ENCODE measurements at places on chromosomes 13 and 19.

GRCh38 chr13:41931337-41931736 lies 29.6 kb downstream of the VWA8 start:
- no peak for DNase-seq

- no peak for DNase-seq
These were observed 205.0 kb upstream of the RFC3 start for GRCh38 chr13:33612641-33613638.

GRCh38 chr13:95226932-95227695 lies 74.1 kb downstream of the ABCC4 start:
- DNase-seq: peak; percentile 79

DNA sequence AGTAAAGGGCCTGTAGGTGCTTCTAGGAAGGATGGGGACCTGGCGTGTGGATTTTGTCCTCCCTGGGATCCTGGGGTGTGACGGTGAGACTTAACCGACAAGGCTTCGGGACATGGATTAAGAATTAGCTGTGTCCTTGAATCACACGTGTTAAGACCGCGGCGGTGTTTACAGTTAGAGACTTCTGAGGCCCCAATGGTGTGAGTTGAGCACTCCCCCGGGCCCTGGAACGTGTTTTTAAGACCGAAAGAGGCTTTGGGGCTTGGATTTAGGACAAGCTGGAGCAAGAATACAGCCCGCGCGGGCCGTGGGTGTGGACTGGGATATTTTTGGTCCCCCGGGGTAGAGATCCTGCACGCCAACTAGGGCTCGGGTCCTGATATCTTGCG lies 1.2 kb upstream of the SLC27A1 start:
- no peak for DNase-seq

- DNase-seq: no peak
These were observed 195.0 kb upstream of the SLITRK1 start for GRCh38 chr13:84077271-84077670.

DNA sequence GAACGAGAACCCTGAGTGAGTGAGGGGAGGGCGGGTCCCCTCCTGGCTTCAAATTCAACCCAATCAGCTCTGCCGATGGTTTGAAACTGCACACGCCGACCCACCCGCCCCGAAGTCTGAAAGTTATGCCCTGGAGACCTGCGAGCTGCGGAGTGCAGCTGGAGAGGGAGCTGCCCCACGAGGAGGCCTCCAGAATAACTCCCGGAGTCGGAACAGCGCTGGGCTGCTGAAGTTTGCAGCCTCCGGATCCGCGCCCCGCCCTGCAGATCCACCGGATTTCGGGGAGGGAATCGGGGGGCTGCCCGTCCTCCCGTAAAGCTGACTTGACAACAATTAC lies 7.0 kb downstream of the POU4F1 start:
- DNase-seq: no peak

DNA sequence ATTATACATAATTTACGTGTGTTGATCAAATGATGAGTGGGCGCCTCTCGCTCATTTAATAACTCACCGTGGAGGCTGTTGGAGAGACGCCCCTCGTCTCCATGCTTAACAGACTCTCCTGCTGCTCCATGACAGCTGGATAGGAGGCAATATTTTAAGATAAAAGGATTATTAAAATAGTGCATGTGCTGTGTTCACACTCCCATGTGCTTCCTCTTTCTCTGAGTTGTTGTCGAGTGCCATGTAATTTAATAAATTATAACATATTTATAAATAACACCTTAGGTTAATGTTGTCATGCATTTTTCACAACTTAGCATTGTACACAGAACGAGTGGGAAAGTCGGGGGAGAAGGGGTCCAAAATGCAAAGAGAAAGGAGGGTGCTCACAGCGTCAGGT lies 161.4 kb upstream of the TSHZ3 start:
- no peak for DNase-seq

DNA sequence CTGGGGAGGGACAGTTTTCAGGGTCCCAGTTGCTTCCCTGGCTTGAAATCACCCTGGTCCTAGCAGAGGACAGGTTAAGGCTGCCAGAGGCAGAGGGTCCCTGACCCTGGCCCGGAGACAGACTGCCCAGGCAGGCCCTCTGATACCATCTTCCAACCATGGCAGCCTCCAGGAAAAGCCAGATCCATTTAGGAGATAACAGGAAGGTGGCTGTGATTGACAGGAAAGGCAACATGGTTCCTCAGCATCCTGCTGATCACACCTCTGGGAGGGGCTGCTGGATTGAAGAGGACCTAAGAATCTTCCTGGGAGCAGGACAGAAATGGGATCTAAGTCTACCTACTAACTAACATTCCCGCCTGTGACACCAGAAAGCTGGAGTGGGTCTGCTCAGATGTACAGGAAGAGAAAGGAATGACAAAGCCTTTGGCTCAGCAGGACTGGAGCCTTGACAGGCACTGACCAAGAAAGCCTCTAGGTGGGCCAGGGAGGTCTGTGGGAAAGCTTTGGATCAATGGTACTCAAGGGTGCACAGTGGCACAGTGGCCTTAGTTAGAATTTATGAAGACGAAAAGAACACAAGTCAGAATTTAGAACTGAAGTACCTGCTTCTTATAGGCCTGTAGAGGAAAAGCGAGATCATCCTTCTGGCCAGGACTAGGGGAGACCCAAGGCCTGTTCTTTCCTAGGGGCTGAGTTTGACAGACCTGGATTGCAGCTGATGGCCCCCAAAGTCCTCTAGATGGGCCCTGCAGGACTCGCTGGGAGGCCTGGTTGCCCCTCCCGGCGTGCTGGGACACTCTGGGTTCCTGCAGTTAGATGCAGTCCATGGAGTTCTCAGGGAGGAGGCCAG lies 2.3 kb upstream of the PRKACA start:
- DNase-seq: no peak

GRCh38 chr13:110403721-110404120 lies 96.6 kb downstream of the COL4A2 start:
- no peak for DNase-seq

GRCh38 chr19:872266-872951 lies 12.9 kb downstream of the CFD start:
- DNase-seq: peak; percentile 70

- no peak for DNase-seq
These were observed 45.2 kb upstream of the AMER2 start for GRCh38 chr13:25217023-25217885.

DNA sequence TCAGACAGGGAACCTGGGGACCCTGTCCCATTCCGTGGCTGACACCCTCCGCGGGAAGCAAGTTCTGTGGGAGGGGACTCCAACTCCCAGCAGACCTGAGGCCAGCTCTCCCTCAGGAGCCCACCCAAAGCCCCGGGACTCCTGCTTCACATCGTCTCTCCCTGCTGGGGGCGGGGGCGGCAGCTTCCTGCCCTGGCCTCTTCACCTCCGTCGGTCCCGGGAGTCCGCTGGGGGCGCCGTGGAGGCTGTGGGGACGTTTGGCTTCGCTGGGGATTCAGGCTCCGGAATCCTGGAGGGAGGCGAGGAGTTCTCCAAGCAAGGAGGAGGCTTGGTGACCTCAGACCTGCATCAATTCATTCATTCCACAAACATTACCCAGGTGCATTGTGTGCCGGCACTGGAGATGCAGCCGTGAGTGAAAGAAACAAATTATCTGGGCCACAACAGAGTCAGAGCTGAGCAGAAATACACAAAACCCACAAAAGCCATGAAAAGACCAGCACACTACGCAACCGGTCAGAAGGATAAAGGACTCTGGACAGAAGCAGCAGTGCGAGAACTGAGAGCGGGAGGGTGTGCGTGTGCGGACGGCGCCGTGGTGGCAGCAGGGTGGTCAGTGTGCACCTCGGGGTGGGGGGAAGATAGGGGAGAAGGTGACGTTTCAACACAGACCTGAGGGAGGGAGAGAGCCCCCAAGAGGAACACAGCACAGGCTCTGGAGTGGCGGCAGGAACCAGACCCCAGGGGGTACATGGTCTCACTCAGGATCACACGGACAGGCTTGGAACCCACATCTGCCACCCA lies 19.0 kb downstream of the EPS8L1 start:
- DNase-seq: no peak

DNA sequence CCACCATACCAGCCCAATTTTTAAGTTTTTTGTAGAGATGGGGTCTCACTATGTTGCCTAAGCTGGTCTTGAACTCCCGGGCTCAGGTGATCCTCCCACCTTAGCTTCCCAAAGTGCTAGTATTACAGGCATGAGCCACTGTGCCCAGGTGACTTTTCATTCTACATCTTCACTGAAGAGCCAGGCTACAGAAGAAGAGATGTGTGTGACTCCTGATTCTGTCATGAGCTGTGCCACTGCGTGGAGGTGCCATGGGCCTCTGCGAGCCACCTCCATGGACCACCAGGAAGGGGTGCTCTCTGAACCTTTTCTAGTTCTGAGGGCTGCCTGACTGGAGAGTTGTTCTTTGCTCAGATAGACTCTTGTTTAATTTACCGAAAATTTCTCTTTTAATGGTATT lies 56.6 kb upstream of the RANBP3 start:
- DNase-seq: no peak

- no peak for DNase-seq
These were observed 504.2 kb downstream of the RFC3 start for GRCh38 chr13:34322014-34322742.

- no peak for DNase-seq
These were observed 75.8 kb downstream of the TBC1D4 start for GRCh38 chr13:75405976-75406703.

DNA sequence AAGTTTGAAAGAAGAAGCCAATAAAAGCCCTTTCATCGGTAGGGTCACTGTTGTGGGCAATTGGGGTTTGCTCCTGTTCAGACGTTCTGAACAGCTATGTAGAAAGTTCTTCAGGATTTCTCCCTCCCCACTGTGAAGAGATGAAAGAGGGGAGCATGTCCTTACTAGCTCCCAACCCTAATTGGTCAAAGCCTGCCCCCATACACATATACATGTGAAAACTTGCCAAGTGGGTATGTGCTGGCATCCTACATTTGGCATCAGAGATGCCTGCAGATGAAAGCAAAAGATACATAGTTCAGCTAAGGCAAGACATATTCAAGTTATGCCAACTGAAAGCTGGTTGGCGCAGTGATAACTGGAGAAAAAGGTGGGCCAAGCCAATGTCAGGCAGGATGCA lies 363.1 kb upstream of the DACH1 start:
- no peak for DNase-seq

DNA sequence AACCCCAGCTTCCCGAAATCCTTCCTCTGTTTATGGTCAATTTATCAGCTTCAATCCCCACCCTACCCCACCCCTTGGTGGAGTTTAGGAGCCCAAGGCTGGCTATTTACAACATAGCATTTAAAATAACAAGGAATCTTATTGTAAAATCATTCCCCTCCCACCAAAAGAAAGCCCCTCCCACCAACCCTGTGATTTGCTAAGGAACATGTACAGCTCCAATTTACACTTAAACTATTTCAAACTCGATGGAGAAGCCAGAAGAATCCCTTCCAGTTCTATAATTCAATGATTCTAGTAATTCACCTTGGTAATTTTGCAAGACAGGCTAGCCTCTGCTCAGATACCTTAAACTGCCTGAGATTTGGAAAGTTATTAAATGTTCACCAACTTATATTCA lies 3.0 kb downstream of the LATS2 start:
- no peak for DNase-seq

DNA sequence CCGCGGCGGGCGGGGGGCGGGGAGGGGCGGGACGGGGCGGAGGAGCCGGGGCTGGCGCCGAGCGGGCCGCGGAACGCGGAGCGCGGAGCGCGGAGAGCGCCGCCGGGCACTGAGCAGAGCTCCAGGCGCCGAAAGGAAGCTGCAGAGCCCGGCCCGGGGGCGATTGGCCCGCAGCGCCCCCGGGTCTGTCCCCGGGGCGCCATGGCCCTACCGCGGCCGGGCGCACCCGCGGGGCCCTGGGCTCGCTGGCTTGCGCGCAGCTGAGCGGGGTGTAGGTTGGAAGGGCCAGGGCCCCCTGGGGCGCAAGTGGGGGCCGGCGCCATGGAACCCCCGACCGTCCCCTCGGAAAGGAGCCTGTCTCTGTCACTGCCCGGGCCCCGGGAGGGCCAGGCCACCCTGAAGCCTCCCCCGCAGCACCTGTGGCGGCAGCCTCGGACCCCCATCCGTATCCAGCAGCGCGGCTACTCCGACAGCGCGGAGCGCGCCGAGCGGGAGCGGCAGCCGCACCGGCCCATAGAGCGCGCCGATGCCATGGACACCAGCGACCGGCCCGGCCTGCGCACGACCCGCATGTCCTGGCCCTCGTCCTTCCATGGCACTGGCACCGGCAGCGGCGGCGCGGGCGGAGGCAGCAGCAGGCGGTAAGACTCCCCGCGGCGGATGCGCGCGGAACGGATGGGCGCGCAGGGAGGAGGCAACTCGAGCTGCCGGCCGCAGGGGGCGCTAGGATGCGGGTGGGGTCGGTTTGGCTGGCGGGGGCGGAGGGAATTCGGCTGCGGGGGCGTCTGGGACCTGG lies at the start of gene PDE4A:
Gene PDE4A (plus strand): TSS at position 95 of the 796 bp plus-strand sequence. CDS start 227 bp downstream, at position 322.
- peak; percentile 73 for DNase-seq

DNA sequence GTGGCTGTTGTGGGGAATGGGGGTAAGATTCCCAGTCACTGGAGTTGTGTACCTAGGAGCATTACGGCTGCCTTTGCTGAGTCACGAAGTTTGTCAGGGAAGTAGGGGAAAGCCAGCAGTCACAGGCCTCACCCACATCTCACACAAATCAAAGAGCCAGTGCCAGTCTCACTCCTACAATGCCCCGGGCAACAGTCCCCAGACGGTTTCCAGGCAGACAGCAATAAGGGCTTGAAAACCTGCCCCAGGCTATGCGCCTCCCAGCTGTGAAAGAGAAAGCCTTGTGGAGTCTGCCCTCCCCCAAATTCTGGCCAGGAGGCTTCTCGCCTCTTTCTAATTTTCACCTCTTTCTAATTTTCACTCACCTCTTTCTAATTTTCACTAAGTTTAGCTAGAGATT lies 142.3 kb upstream of the EDNRB start:
- DNase-seq: no peak

GRCh38 chr13:82688400-82688994 lies 1193.8 kb downstream of the SLITRK1 start:
- DNase-seq: peak; percentile 13

GRCh38 chr19:13051557-13052165 lies 51.0 kb downstream of the LYL1 start:
- no peak for DNase-seq

GRCh38 chr19:46608581-46609345 lies 7.6 kb downstream of the CALM3 start:
- no peak for DNase-seq

GRCh38 chr13:39345982-39346381 lies 257.0 kb downstream of the LHFPL6 start:
- no peak for DNase-seq

DNA sequence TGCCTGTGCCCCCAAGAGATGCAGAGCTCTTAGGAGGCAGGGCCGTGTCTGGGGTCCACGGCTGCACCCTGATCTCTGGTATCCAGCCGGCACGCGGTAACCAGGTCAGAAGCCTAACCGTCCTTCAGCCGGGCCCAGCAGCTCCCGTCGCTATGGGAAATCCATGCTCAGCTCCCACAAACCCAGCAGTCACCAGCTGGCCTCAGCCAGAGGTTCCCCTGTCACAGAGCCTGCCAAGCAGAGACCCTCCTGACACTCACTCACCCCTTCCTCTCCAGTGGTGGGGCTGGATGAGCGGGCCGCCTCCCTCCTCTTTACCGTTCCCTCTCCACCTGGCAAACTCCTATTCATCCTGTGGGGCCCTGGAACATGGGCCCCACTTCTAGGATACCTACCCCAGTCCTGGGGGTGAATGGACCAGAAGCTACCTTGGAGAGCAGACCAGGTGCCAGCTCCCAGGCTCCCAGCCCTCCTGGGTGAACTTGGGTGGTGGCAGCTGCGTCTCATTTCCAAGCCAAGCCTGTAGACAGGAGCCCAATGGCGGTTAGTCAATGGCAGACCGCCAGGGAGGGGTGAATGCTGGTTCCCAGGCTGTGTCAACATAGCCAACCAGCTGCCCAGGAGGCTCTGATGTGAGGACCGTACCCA lies 21.4 kb upstream of the TCF3 start:
- DNase-seq: no peak

All from KBM-7 (cell line).